Fibroblast of skin of left quadriceps (primary cell): ENCODE measurements at places on chromosomes 6 and 20.

DNA sequence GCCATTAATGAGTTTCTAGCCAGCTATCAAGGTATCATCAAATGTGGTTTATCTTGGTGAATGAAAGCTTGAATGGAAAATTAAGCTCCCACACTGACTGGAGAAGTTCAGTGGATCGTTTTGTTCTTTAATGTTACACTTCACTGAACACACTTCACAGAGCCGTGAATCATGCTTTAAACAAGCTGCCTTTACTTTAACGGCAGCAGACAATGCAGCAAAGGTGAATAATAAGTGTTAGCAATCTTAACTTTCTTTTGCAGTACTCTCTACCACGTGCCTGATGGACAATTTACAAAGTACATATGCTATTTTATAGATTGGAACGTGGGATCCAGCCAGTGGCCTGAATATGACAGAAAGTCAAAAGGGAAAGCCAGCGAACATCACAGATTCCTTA is 424.5 kb downstream of the GRIK2 start:
- DNase-seq, result no peak

DNA sequence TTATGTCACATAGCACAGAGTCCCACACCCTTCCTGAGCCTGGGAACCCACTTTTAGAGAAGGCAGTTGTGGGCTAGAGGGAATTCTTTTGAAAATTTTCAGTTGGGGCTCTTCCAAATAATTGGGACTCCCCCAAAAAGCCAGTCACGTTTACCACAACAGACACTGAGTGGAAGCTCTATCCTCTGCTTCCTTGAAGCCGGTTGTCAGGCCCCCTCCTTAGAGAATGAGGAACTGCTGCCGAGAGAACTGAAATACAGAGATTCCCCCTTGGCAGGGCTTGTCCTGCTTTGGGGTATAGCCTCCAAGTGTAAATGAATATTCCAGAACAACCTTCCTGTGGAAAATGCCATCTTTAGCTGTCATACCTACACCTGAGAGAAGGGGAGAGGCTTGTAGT is 2.7 kb upstream of the JAG1 start:
- DNase-seq, result no peak

DNA sequence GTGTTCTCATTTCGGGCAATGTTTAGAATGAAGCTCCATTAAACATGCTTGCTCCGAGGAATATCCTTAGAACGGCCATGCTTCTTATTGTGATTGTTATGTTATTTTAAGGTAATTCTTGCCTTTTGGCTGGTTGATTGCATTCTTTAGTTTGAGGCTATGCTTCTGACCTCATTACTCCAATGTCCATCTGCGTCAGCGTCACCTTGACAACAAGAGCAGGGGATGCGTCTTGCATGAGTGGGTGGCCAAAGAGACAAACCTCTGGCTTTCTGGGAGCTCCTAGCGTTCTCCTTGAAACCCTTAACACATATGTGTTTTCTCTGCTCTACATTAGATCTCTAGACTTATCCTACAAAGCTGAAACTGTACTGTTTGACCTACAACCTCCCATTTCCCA is 184.3 kb downstream of the THBS2 start:
- no peak for DNase-seq

DNA sequence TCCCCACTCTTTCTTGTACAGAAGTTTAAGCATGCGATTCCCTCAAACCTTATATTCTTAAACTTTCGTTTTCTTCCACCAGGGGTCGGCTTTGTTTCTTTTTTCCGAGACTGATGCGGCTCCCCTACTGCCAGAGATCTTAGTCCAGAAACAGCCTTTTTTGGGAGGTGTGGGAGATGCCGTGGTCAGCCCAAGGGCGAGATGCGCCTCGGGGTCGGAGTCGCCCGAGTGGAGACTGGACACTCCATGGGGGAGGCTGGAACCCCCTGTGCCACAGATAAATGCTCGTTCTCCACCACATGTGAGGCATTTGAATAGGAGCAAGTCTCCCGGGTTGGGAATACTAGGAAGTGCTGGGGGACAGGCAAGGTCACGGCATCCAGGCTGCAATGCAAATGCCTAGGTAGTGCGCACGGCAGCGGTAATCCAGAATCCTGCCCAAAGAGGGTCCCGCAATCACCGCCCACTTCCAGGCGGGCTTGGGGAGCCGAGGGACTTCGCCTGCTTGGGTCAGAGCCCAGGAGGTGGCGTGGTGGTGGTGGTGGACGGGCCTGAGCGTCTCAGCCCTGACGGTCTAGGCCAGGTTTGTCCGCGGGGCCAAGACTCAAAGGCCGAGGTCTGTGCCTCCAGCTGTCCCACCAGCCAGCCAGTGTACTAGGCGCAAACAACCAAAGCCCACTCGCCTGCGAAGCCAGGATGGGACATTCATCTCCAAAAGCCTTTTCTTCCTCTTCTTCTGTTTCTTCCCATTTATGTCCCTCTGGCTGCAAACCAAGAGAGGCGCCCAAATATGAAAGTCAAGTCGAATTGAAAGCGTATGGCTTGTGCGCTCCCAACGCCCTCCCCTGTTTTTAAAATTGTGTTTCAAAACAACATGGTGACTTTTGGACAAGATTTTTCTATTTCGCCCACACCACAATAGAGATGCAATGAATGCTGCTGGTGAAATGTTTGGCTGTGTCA is 39.3 kb upstream of the OSTM1 start:
- DNase-seq, result peak; percentile 27

DNA sequence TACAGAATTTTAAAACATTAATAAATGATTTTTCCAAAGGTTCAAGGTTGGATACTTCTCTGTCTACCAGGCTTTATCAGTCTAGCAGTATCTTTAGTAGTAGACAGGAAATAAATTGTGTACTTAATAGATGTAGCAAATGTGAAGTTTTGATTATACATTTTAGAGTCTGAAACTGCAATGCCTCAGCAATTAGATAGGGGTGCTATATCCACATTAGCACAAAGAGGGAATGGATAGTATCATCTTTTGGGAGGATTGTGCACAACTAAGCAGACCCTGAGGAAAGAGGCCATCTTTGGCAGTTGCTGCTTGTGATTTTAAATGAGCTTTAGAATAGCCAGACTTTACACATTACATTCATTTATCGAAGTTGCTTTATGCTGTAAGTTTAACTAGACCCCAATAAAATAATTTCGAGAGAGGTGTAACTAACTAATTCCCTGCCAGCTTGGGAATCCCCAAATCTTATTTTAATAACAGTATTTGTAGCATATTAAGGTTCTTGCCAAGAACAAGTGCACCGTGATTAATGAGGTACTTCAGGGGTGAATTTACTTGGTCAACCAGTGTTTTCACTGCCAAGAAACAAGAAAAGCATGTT is 2.8 kb downstream of the KCNQ5 start:
- DNase-seq, result no peak

- no peak for DNase-seq
These were observed 125.5 kb downstream of the ELOVL4 start for GRCh38 chr6:79821859-79822258.

- no peak for DNase-seq
These were observed 415.0 kb upstream of the BTBD3 start for GRCh38 chr20:11502671-11503070.

DNA sequence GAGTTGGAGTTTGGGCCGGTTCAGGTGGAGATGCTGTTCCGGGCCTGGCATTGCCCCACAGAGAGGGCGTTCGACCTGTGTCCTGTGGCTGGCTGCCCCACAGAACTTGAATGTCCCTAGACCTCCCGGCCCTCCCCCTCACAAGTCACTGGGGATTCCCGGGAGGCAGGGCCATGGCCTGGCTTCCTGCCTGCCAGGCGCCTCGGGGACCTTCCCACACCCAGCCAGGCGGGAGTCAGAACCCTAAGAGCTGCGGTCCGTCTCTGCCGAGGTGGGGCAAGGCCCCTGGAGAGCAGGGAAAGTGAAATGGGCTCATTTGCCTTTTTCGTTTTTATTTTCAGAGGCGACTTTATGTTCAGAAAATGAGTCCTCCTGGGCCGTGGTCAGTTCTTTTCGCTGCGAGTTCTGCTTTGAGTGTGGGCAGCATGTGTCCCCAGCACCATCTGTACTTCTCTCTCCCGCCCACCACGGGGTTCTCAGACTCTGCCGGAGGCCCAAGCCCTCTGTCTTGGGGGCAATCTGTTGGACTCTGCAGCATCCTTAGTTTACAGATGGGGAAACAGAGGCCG is 8.5 kb downstream of the RBM38 start:
- DNase-seq, result no peak
